ENCODE measurements at places on chromosomes 5 and 9. TPM values are rescaled to one million over a fixed set of nuclear protein-coding genes. Genes with fewer than 3 reads are reported as not detected.

- DNase-seq: no peak
Observed at GRCh38 chr5:139877129-139877597, 81.6 kb downstream of the PSD2 start.

- no peak for DNase-seq
Observed at GRCh38 chr5:1515921-1516571, 7.7 kb downstream of the LPCAT1 start.

PFN3 gene
- total RNA-seq: not detected

DNA sequence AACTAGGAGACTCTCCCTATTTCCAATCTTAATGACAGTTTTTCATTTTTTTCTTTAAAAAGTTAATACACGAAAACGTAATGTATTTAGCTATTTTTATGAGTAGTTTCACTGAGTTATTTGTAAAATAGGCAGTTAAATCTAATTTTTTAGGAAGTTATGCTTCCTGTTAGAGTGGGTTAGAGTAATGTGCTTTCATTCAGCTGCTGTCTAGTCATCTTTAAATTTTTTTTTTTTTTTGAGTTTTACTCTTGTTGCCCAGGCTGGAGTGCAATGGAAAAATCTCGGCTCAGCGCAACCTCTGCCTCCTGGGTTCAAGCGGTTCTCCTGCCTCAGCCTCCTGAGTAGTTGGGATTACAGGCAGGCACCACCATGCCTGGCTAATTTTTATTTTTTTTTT is 34.0 kb downstream of the CDC42SE2 start:
- no peak for DNase-seq

DNA sequence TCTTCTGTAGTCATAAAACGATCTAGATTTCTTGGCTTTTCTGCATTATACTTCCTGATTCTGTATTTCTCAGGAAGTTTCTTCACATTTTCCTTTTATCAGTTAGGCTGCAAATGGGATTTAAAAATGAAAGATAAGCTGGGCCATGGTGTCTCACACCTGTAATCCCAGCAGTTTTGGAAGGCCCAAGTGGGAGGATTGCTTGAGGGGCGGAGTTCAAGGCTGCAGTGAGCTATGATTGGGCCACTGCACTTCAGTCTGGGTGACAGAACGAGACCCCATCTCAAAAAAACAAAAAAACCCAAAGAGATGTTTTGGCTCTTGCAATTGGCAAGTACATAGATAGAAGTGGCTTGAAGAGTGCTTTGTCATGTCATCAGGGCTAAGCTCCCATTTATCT is 26.2 kb upstream of the APC start:
- no peak for DNase-seq

DNA sequence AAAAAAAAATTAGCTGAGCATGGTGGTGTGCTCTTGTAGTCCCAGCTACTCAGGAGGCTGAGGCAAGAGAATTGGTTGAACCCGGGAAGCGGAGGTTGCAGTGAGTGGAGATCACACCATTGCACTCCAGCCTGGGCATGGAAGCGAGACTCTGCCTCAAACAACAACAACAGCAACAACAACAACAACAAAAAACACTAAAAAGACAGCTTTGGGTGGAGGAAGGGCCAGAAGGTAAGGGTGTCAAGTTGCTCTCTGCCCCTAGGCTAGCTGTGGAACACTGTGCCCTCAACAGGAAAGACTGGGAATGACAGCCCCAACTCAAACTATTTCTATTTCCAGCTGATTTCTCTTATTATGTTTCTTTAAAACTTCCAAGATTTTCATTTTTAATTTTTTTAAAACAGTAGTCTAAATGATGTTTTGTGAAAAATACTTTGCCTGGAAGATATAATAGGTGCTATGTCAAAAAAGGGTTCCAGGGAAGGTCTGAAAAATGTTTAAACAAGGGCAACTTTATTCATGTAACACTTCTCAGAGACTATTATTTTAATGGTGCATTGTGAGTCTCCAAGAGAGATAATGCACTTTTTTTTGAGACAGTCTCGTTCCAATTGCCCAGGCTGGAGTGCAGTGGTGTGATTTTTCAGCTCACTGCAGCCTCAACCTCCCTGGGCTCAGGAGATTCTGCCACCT is 29.9 kb downstream of the CLINT1 start:
- DNase-seq: no peak

LURAP1L gene
- total RNA-seq: not detected

GRCh38 chr9:136079211-136079915 is 15.7 kb downstream of the NACC2 start:
- DNase-seq: no peak

EGR1 gene
- 6.8 TPM for total RNA-seq

DNA sequence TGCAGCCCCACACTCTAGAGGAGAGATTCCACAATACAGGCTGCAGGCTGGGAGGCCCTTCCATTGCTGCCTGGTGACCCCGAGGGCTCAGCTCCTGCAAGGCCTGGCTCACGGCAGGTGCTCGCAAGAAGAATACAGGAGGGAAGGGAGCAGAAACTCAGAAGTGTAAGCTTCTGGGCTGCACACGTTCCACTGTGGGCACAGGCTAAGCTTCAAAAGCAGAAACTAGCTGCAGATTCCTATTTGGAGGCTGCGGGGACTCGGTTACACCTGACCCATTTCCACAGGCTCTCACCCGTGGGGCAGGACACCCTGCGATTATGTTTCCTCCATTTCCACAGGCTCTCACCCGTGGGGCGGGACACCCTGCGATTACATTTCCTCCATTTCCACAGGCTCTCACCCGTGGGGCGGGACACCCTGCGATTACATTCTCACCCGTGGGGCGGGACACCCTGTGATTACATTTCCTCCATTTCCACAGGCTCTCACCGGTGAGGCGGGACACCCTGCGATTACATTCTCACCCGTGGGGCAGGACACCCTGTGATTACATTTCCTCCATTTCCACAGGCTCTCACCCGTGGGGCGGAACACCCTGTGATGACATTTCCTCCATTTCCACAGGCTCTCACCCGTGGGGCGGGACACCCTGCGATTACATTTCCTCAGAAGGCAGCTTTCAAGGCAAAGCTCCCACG is 10.3 kb downstream of the LPCAT1 start:
- DNase-seq: no peak

GRCh38 chr5:72296256-72296655 is 23.8 kb downstream of the MRPS27 start:
- DNase-seq: no peak

UBE2QL1 gene
- total RNA-seq: not detected

GRCh38 chr9:6819112-6819511 is 61.3 kb downstream of the KDM4C start:
- DNase-seq: no peak

DNA sequence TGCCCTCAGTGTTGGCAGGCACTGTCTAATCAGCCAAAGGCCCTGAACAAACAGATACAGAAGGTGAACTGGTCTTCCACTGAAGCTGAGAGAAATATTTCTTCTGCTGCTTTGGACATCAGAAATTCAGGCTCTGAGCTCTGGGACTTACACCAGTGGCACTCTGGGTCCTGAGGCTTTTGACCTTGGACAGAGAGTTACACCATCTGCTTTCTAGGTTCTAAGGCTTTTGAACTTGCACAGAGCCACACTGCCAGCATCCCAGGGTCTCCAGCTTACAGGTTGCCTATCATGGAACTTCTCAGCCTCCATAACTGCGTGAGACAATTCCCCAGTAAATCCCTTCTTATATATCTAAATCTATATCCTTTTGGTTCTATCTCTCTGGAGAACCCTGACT is 326.7 kb downstream of the MLLT3 start:
- DNase-seq: no peak

DNA sequence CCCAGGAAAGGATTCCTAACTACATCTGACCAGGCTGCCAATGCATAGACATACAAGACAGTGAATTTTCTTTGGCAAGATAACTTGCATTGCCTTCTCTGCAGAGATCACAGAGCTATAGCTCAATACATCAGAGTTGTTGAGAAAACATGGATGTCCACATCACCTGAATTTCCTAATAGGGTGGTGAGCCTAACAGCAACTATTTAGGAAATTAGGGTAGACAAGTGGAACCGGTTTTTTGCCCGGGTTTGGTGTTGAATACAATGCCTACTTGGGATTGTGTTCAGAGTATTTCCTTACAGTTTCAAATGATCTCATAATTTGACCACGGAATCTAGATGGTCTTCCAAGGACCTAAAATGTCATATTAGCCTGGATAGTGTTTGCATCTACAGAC is 262.7 kb downstream of the KIF4B start:
- no peak for DNase-seq

OR1J2 gene
- not detected for total RNA-seq

- DNase-seq: no peak
Observed at GRCh38 chr9:125241863-125242739, 958 bp upstream of the HSPA5 start.

PAPPA gene
- total RNA-seq: 0.09 TPM

- no peak for DNase-seq
Observed at GRCh38 chr5:81754621-81755020, 3.7 kb upstream of the SSBP2 start.

GRCh38 chr9:76912636-76913275 is 6.8 kb upstream of the PRUNE2 start:
- DNase-seq: no peak

GRCh38 chr9:97807681-97808080 is 45.3 kb upstream of the FOXE1 start:
- no peak for DNase-seq

PTGR1 gene
- 0.30 TPM for total RNA-seq

IRF1 gene
- total RNA-seq: 252 TPM

DNA sequence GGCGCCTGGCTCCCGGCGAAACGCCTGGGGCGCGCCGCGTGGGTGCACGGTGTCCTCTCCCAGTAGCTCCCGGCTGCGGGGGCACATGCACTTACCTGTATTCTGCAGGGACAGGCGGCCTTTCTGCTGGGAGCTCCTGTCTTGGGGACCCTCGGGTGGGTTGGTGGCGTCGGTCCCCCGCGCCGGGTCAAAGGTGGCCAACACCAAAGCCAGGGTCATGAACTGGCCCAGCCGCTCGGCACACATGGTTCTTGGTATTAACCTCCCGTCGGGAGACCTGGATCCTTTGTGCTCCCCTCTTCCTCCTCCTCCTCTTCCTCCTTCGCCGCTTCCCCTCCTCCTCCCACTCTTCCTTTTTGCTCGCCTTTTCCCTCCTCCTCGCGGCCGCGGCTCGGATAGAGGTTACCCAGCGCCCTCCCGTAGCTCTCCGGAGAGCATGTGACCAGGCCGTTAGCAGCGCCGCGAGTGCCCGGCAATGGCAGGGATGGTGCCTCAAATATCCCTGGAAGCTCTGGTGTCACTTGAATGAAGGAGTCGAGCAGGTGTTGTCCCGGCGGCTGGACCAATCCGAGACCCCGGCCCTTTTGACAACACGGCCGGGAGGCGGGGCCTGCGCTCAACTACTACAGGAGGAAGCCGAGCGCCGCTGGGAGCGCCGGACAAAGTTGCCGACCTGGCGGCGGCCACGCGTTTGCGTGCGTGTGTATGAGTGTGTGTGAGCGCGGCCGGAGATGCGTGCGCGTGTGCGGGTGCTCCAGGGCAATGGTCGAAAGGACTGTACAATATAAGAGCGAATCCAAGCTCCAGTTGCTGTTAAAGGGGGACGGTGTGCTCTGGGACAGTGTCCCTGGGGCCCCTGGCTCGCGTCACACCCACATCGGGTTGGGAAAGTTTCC is at the start of gene STC2:
Gene STC2, minus strand, starts transcription at position 467 of the 896 bp plus-strand sequence. Its CDS starts 221 bp downstream, at position 246.
- DNase-seq: no peak

Data from T-cell (primary cell).